MM.1S (cell line): ENCODE measurements at places on chromosomes 7 and 10.

- no peak for DNase-seq
These were observed 24.1 kb upstream of the SLK start for GRCh38 chr10:103942866-103943265.

GRCh38 chr10:121865554-121865953, 62.3 kb downstream of the ATE1 start:
- DNase-seq = no peak

DNA sequence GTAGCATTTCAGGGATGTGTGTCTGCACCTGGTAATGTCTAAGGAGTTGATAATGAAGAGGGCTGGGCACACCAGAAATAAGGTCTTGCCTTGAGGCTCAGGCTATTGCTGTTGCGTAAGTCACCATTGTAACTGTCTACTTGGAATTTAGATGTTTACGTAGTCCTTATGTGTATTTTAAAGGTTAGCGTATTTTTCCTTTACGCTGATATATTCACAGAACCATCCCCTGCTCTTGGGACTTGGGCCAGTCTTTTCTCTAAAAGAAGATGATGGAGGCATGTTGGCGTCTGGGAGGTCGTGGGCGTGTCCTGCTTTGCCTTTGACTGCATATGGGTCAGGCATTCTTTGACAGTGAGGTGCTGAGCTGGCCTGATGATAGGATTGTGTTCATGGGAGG, 14.7 kb downstream of the WDR37 start:
- DNase-seq = no peak

GRCh38 chr7:8078418-8078817, 109.8 kb downstream of the GLCCI1 start:
- DNase-seq = no peak

DNA sequence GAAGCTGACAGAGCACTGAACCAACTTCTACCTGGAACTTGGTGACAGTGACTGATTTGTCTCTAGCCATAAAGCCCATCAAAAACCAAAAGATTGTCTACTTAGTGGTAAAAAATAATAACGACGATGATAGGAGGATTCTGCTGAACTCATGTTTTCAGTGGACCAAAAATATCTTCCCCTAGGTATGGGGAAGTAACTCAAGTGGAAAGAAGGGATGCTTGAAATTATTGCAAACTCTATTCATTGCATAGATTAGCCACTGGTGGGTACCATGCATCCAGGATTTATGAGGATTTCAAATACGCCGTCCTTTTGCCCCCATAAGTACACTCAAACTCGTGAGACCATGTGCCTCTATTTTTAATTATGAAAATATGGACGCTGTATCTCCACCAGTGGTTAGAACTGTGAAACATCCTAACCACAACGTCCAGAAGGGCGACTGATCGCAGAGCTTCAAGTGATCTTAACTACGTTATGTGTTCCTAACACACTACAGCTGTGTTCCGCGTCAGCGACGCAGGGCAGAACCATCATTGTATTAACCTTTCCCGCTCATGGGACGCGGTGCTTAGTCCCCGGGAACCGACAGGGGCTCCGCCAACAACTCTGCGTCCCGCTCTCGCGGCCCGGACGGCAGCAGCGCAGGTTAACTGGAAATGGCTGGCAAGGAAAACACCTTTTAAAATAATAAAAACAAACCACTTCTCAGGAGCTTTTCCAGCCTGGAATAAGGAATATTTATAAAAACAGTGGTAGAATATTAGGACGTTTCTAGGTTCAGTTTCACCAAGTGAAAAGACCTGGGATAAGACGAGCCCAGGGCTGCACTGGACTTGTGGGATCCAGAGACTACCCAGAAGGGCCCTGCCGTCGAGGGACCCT, 776 bp downstream of the PEX1 start:
- DNase-seq = peak; percentile 79

DNA sequence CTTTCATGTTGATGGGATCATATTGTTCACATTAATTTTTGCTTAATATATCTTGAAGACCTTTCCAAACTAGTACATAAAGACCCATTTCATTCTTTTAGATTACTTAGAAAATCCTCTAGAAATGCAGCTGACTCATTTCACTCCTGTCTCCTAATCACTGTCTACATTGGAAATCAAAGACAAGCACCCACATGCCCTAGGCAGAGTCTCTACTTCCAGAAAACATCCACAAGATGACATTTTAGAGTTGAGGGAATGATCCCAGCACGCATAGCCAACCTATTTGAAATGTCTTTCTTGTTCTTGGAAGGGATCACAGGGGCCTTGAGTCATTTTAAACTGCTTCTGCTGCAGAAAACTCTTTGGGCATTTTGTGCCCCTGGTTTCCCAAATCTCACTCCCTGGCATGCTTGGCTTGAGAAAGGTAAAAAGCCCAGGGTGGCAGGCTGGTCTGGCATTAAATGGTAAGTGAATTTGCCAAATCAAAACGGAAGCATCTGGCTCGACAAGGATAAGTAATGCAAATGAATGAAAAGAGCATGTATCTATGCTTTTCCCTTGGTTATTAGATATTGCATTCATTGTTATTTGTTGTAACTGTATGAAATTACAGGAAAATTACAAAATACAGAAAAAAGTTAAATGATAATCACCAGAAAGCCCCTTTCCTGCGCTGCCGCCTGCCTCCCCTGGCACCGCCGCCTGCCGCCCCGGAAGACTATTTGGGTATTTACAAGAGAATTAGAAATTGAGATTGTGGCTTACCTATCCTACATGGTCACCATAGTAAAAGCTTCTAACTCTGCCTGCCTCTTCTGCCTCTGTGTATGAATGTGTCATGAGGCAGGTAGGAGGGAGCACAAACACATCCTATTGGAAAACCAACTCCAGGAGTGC, 225.3 kb downstream of the PTEN start:
- no peak for DNase-seq

- peak; percentile 28 for DNase-seq
These were observed 96.1 kb downstream of the SH3PXD2A start for GRCh38 chr10:103759100-103759781.

DNA sequence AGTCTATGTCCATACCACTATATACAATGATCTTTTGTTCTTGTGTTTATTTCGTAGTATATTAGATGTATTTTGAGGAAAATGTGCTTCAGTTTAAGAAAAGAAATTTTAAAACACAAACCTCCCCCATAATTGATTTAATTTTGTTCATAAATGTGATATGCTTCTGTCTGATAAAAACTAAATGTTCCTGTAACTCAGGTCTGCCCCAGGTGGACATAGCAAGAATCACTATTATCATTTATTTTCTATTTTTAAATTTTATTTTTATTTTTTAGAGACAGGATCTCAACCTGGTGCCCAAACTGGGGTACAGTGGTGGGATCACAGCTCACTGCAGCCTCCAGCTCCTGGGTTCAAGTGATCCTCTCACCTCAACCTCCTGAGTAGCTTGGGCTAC, 43.2 kb downstream of the BEND7 start:
- DNase-seq = no peak

DNA sequence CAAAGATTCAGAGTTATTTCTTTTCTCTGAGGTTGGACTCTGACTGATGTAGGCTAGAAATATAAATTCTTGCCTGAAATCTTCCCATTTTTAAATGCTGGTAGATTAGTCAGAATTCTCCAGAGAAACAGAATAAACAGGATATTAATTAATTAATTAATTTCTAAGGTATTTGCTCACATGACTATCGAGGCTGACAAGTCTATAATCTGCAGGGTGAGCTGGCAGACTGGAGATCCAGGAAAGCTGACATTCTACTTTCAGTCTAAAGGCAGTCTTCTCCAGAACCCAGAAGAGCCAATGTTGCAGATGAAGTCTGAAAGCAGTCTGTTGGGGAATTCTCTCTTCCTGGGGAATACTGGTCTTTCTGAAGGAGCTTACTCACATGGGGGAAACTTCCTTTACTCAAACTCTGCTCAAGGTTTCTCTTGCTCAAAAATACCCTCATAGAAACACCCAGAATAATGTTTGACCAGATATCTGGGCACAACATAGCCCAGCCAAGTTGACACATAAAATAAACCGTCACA, 189.7 kb downstream of the KIF20B start:
- no peak for DNase-seq

DNA sequence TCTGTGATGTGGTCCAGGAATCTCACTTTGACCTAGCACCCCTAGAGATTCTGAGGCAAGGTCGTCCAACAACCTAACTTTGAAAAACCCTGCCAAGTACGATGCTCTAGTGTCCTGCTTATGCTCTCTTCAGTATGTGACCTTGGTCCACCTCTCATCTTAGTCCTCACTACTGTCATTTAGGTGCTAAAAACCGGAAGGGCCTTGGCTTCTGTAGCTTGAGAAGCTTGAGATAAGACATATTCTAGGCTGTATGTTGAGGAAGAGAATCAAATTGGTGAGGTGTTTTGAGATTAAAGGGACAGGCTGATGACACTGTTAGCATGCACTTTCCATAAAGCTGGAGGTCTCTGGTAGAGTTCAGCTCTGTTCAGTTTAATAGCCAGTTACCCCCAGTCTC, 57.0 kb upstream of the MTPN start:
- DNase-seq = no peak

DNA sequence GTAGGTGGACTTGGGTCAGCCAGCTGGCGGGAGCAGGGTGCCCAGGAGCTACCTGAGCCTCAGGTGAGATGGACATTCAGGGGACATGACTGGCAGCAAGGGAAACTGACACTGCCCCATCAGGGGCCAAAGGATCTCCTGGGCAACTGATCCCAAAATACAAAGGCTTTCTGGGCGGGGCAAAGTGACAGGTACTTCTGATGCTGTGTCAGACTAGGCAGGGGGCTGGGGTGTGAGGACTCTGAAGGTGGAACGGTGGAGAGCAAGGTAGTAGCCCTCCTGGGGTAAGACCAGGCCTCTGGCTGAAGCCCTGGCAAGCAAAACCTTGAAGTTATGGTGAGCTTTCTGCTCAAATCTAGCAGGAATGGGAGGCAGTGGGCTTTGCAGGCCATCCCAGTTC, 4.4 kb downstream of the OPN4 start:
- no peak for DNase-seq

DNA sequence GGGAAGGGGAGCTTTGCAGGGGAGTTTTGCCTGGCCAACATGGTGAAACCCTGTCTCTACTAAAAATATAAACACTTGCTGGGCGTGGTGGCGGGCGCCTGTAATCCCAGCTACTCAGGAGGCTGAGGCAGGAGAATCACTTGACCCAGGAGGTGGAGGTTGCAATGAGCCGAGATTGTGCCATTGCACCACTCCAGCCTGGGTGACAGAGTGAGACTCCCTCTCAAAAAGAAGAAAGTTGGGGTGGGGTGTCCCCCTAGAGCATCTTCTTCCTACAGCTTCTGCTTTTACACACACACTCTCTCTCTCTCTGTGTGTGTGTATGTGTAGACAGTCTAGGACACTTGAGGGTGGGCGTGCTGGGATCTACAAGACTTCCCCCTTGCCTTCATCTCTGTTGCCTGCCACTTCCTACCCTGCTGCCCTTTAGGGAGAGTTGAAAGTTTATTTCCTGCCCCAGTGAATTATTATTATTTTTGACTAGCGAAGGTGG, 21.7 kb downstream of the PLAU start:
- DNase-seq = no peak

GRCh38 chr7:151623766-151624165, 104.1 kb upstream of the RHEB start:
- DNase-seq = no peak
